Right lobe of liver (tissue), 6 donors: ENCODE measurements at places on chromosomes 5 and 9.

- no peaks in the 10 kb centered on the region for H3K4me1 ChIP-seq
- H3K36me3 ChIP-seq = no peaks in the 10 kb centered on the region
- no peak for DNase-seq
- no peak overlapping the region for H3K4me3 ChIP-seq
- no peak overlapping the region for H3K27ac ChIP-seq
Observed at GRCh38 chr5:40080191-40080590, 599.5 kb upstream of the PTGER4 start.

DNA sequence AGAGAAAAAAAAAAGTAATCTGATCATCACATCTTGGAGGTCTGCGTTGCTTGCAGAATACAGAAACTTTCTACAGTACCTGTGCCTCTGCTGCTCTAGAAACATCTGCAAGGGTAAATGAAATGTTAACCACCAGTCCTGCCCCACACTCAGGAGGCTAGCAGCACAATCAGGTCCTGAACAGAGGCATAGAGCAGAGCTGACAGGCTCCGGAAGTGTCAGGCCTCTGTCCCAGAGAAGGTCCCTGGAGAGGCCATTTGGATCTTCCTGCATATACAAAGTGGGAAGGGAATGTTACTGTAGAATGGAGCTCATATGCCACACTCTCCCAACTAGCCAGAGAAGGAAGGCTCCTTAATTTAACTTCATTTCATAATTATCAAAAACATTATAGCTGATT, 7.2 kb downstream of the NRG2 start:
- no peak overlapping the region for H3K4me3 ChIP-seq
- H3K27me3 ChIP-seq = no peaks in the 10 kb centered on the region
- H3K4me1 ChIP-seq = peaks cover 21% of the 10 kb centered on the region
- H3K27ac ChIP-seq = no peak overlapping the region
- no peaks in the 10 kb centered on the region for H3K36me3 ChIP-seq
- no peak for DNase-seq

GRCh38 chr5:24598956-24599355, 45.8 kb downstream of the CDH10 start:
- no peak overlapping the region for H3K27ac ChIP-seq
- no peaks in the 10 kb centered on the region for H3K36me3 ChIP-seq
- DNase-seq = no peak
- H3K4me1 ChIP-seq = no peaks in the 10 kb centered on the region

GRCh38 chr9:124267271-124267807, 9.6 kb downstream of the NEK6 start:
- H3K27ac ChIP-seq = peak overlapping the region; percentile 7
- H3K4me1 ChIP-seq = peaks cover 76% of the 10 kb centered on the region
- H3K27me3 ChIP-seq = no peaks in the 10 kb centered on the region
- H3K36me3 ChIP-seq = no peaks in the 10 kb centered on the region
- DNase-seq = peak; percentile 82
- no peak overlapping the region for H3K4me3 ChIP-seq

DNA sequence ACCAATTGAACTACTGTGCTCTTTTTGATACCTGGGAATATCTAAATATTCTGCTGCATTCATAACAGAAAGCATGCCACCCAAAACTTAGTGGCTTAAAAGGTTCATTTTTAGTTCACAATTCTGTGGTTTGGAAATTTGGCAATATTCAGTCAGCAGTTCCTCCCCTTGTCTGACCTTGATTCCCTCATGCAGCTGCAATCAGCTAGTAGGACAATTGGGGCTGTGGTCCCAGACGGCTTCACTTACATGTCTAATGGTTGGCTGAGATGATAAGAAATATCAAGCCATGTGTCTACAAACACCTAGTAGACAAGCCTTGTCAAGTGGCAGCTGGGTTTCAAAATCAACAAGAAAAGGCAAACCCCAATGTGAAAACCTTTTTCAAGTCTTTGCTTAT, 51.3 kb downstream of the ANXA1 start:
- no peak overlapping the region for H3K27ac ChIP-seq
- no peak overlapping the region for H3K4me3 ChIP-seq
- no peaks in the 10 kb centered on the region for H3K4me1 ChIP-seq
- no peaks in the 10 kb centered on the region for H3K36me3 ChIP-seq
- no peaks in the 10 kb centered on the region for H3K27me3 ChIP-seq
- no peak for DNase-seq

- no peak for DNase-seq
- H3K4me3 ChIP-seq = no peak overlapping the region
- H3K27ac ChIP-seq = no peak overlapping the region
- no peaks in the 10 kb centered on the region for H3K4me1 ChIP-seq
- H3K36me3 ChIP-seq = no peaks in the 10 kb centered on the region
Observed at GRCh38 chr9:92493749-92494387, 11.6 kb upstream of the ASPN start.

GRCh38 chr9:14782286-14783051, 59.9 kb upstream of the CER1 start:
- no peak overlapping the region for H3K27ac ChIP-seq
- H3K27me3 ChIP-seq = no peaks in the 10 kb centered on the region
- no peaks in the 10 kb centered on the region for H3K4me1 ChIP-seq
- H3K4me3 ChIP-seq = no peak overlapping the region

DNA sequence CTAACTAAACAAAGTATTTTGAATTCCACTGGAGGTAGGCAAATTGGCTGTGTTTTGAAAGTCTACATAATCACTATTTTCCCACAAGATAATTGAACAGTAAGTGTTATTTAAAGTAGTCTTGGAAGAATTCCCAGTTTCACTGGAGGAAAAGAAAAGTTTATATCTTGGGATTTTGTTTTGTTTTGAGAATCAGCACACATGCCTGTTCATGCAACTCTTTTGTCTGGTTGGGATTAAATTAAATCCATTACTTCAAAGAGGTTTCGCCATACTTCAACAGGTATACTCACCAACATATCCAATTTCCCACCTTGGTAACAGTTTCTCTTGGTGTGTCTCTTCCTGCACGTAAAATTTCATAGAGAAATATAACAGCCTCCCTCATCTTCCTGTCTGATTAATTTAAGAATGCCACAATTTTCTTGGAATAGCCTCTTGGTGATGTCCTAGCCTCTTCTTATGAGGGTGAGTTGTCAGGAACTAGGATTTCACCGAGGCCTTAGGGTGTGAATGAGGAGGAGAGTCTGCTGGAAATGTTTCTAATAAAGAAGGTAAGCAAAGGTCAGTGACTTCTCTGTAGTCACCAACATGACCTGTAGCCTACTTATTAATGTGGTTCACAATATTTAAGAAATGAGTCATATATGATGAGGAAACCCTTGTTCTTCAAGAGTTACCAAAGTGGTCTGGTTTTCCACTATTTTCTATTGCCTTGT, 48.1 kb downstream of the ITGA2 start:
- H3K36me3 ChIP-seq = no peaks in the 10 kb centered on the region
- no peak overlapping the region for H3K4me3 ChIP-seq
- H3K4me1 ChIP-seq = no peaks in the 10 kb centered on the region
- H3K27me3 ChIP-seq = no peaks in the 10 kb centered on the region

DNA sequence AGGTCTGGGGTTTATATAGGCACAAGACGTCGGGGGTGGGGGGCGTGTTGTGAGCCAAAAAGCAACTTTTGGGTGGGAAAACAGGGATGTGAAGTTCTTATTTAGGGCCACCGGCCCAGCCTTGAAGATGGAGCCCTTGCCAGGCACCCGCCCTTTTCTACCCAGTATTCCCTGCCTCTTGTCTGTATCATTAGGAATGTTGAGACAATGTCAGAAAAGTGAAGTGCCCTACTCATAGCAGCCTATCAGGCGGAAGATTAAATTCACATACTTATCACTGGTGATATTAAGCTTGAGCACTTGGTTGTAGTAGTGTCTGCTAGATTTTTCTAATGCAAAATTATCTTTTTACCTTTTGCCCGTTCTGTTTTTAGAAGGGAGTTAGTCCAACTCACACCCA, 293.5 kb downstream of the CDH10 start:
- H3K4me1 ChIP-seq = no peaks in the 10 kb centered on the region
- no peaks in the 10 kb centered on the region for H3K36me3 ChIP-seq
- no peaks in the 10 kb centered on the region for H3K27me3 ChIP-seq
- no peak overlapping the region for H3K4me3 ChIP-seq
- DNase-seq = no peak
